Stimulated activated CD8-positive, alpha-beta memory T cell treated with anti-CD3 and anti-CD28 coated beads, Interleukin-15, amount 100 ng/mL, for 48 hours (primary cell): ENCODE measurements at places on chromosomes 13 and 19.

- DNase-seq: no peak
These were observed 21.8 kb upstream of the SLC7A10 start for GRCh38 chr19:33247441-33247819.

GRCh38 chr19:33691030-33691427 is 69.3 kb downstream of the CHST8 start:
- no peak for DNase-seq

DNA sequence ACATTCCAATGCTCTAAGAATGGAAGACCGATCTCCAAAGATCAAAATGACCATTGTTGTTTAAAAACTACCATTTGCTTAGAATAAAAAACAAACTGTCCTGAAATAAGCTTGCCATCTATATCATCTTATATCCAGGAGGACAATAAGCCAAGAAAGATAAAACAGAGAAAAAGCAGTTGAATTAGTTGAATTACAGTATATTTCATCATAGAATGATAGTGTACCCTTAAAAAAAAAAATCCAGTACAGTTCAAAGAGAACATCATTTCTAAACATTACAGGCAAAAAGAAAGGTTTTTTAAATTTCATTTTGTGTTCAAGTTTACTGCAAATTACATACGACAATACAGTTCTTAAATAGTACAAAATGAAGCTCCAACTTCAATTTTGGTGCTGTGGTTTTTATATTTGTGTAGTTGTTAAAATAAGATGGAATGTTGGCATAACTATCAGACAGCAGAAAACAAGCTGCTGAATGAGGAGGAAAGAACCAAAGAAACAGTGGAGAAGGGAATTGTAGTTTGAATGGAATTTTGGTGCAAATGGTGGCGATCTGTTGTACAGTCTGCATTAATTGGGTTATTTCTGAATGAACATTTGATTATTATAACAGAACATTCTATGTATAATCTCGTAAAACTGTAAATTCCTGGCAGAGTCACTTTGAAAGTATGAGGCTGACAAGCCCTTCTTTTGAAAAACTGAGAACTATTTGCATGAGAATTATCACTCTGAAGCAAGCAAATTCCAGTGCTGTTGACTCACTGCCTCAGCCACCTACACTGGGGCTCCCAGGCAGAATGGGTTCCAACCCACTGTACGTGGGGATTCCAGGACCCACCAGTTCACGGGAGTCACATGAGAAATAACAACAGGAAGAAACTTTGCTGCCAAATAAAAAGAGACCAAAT is 37.7 kb downstream of the LHFPL6 start:
- DNase-seq: no peak

DNA sequence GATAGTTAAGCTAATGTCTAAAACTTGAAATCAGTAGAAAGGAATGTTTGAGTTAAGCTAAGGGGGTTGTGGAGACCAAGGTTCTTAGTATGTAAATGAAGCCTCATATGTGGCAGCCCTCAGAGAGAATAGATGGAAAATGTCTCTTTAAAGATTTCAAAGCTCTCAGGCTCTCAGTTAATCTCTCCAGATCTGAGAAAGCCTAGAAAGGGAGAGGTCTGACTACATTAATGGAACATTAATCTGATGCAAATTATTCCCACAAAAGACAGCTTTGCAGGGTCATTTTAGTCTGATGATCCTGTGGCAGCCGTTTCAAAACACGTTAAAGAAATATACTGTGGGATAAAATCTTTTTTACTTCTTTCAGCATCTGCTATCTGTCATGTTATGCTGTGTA is 267.0 kb downstream of the SLC7A1 start:
- no peak for DNase-seq

- no peak for DNase-seq
These were observed 1.5 kb upstream of the GRWD1 start for GRCh38 chr19:48444129-48444935.

GRCh38 chr13:98576200-98576945 is 534 bp downstream of the STK24 start:
- no peak for DNase-seq

DNA sequence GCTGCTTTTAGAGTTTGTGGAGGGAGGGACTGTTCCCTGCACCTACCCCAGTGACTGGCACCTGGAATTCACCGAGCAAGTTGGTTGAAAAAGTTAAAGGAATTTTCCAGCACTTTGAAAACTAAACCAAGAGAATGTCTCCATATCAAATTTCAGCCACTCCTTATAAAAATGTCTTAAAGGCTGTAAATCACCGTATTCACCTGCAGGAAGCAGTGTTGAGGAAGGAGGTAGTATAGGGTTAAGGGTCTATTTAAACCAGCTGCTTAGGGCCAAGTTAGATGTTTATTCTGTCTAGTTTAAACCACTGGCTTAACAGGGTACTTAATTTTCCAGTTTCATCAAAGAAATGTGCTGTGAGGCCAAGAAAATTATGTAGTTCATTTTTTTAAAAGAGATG is 3.8 kb upstream of the RAB20 start:
- DNase-seq: no peak

- DNase-seq: no peak
These were observed 239.7 kb downstream of the FGF9 start for GRCh38 chr13:21910546-21910945.

- no peak for DNase-seq
These were observed 11.1 kb upstream of the OLFM4 start for GRCh38 chr13:53017433-53017970.

- DNase-seq: no peak
These were observed 135.6 kb downstream of the KLF12 start for GRCh38 chr13:73998631-73999030.

- DNase-seq: peak; percentile 49
These were observed 5.0 kb downstream of the ZSCAN5A start for GRCh38 chr19:56309511-56310185.

- no peak for DNase-seq
These were observed at the start of gene HCST for GRCh38 chr19:35901854-35902661. Gene HCST, plus strand, starts transcription at chr19:35902529. Its CDS starts 65 bp downstream, at chr19:35902594.

- no peak for DNase-seq
These were observed 44.9 kb downstream of the C13orf46 start for GRCh38 chr13:113928685-113929627.

DNA sequence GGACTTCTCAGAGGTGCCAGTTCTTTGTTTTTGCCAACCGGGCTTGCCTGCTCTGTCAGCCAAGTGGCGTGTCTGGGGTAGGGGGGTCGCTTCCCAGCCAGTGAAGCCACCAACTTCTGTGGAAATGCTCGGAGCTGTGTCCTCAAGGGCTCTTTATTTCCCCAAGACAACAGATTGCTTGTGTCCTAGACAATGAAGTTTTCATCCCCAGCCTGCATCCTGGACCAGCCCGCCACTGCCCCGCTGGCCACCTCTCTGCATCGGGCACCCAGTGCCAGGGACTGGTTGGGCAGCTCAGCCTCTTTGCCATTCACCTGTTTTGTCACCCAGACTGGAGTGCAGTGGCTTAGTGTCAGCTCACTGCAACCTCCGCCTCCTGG is 3.7 kb downstream of the RAB11B start:
- no peak for DNase-seq

DNA sequence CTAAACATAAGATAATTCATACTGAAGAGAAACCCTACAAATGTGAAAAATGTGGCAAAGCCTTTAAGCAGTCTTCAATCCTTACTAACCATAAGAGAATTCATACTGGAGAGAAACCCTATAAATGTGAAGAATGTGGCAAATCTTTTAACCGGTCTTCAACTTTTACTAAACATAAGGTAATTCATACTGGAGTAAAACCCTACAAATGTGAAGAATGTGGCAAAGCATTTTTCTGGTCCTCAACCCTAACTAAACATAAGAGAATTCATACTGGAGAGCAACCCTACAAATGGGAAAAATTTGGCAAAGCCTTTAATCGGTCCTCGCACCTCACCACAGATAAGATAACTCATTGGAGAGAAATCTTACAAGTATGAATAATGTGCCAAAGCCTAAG is 40.6 kb downstream of the ZNF254 start:
- no peak for DNase-seq

GRCh38 chr13:44350775-44351504 is 22.7 kb upstream of the SERP2 start:
- no peak for DNase-seq

DNA sequence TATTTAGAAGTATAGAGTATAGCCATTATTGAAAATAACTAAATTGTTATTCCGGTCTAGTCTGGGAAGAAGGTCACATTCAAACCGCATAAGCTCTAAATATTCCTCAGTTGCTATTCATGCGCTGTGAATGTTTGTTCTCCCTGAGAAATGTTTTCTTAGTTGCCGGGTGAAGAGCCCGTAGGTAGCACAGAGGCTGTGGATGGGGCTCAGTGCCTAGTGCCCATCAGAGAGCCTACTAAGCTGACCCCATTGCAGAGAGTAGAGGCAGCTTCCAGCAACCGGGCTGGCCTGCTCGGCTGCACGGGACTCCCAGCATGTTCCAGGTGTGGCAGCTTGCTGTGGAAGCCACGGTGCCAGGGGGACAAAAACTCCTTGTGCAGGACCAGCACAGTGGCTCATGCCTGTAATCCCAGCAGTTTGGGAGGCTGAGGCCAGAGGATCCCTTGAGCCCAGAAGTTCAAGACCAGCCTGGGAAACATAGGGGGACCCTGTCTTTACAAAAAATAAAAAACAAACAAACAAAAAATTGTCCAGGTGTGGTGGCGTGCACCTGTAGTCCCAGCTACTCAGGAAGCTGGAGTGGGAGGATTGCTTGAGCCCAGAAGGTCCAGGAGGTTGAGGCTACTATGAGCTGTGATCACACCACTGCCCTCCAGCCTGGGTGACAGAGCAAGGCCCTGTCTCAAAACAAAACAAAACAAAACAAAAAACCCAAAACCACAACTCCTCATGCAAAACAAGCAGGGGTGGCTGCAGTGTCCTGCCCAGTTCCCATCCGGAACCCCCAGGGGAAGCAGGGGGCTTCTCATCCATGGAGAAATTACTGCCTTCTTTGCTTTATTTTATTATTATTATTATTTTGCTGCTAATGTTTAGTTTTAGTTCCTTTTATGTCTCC is 82.5 kb downstream of the KCTD15 start:
- DNase-seq: no peak

GRCh38 chr13:112441779-112442310 is 65.7 kb downstream of the SPACA7 start:
- no peak for DNase-seq

- DNase-seq: no peak
These were observed 34.0 kb downstream of the PIN1 start for GRCh38 chr19:9868983-9869617.

GRCh38 chr13:75931116-75931515 is 295.0 kb downstream of the LMO7 start:
- DNase-seq: no peak

DNA sequence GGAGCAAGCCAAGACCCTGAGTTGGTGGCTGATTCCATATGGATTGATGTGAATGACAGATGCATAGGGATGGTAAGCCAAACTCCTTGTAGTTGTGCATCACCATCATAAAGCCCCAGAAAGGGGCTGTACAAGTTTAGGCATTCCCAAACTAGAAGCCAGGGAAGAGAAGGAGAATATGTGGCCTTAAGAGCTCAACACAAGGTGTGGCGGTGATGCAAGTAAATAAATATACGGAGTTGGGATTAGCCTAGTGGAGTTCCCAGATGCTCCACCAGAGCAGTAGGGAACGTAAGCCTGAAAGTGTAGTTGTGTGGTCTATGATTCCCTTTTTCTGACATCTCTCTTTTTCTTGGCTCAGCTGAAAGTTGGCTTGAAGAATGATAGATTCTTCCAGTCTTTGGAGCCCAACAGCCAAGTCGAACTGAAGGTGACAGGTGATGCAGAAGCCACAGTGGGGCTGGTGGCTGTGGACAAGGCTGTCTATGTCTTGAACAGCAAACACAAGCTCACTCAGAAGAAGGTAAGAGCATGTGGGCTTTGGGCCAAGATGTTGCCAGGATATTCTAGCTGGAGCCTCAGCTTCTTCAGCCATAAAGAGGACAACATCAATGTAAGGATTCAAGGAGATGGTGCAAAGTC is 30.1 kb downstream of the RDH8 start:
- no peak for DNase-seq

DNA sequence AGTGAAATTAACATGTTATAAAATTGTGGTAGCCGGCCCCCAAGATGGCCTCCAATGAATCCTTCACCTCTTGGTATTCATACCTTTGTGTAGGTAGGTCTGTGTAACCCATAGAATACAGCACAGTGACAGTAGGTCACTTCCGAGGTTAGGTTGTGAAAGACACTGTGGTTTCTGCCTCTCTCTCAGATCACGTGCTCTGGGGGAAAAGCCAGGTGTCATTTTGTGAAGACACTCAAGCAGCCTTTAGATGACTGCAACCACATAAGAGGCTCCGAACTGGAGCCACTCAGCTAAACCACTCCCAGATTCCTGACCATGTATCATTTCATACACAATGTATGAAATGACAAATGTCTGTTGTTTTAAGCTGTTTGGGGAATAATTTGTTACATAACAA is 9.8 kb upstream of the USPL1 start:
- peak; percentile 28 for DNase-seq

GRCh38 chr19:28603453-28603852 is 609.5 kb downstream of the UQCRFS1 start:
- no peak for DNase-seq

- no peak for DNase-seq
These were observed 11.0 kb upstream of the CACTIN start for GRCh38 chr19:3637621-3638020.

GRCh38 chr19:39846678-39847486 is 703 bp upstream of the FBL start:
- DNase-seq: no peak

DNA sequence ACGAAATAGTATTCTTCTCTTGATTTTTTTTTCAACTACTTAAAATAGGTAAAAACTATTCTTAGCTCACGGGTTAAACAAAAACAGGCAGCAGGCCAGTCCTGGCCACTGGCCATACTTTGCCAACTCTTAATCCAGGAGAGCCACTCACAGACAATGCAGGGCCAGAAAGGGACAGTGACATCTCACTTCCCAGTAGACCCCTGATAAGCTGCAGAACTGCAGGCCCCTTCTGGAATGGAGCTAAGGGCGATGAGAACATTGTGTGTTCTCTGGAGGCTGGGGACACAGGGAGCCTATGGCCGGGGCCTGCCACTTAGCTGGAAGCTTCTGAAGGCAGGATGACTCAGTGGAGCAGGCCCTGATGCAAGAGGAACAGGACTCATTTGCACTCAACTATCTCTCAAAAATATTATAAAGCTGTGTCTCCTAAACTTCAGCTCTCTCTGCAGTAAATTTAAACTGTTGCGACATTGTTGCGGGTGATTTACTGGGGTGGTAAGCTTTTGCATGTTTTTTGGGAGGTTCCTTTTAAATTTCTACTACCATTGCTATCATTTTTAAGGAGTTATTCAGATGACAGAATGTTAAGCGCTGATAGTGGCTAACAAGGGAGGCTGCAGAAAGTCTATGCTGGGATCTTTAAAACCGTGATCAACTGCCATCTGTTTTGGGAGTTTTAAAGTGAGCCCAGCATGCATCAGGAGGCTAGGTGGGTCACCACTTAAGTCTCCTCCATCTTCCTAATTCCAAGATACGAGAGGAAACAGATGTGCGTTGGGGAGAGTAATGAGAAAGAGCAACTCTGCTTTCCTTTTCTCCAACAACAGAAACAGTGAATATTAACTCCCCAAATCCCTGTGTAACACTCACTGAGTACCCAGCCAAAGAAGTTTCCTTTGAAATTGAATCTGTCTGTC is 33.2 kb upstream of the KATNAL1 start:
- DNase-seq: no peak
